ENCODE measurements at places on chromosomes 12 and 14. TPM values are rescaled to one million over a fixed set of nuclear protein-coding genes. Genes with fewer than 3 reads are reported as not detected.

Gene ZBTB39
- total RNA-seq = 4.8 TPM

DNA sequence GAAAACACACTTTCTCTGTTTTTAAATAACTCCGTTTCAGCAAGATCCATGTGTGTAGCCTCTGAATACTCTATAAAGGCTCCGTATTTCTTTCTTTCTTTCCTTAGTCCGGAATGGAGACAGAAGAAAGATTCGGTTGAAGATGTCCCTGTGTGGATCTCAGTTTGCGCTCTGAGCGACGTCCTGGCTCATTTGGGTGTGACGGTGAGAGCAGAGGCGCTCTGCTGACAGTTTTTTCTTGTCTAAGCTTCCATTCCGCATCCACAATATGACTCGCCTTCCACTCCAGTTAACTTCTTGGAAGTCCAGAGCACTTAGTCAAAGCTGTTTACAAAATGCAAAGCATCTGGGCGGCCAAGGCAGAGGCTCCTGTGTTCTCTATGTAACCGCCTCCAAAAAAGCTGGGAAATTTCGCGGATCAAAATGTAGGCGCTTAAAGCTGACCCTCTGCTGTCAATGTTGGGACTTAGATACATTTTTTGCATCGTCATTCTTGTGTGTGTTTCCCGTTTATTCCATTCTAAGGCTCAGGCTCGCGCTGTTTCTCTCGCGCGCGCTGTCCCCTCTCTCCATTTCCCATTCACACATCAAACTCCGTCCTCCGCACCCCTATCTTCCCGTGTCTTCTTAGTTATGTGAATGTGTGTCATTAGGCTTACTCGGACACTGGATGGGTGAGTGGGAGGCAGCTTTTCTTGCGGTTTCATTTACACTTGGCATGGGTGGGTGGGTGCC is 880 bp upstream of the FLRT2 start:
- DNase-seq = peak; percentile 77

DNA sequence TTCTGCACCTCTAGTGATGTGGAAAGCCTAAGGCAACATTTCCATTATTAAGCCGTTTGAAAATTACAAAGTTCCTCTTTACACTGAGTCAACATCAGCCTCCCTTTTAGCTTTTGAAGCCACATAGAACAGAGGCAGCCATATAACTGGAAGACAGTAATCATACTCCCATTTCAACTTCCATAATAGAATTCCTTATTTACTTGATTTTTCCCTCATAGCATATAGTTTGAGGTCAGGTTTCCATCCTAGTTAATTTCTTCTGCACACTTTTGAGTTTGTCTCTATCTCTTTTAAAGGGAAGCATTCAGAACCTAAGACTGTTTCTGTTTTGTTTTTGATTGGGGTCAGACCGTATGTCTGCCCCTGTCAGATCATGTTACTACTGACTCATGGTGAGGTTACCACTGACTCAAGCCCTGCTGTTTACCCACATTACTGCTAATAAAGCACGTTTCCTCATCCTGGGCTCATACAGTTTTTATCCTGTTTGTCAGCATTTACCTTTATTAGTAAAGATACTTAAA is 161.0 kb downstream of the SLC38A4 start:
- DNase-seq = peak; percentile 96

- DNase-seq = no peak
Observed at GRCh38 chr12:13379531-13380188, 183.1 kb downstream of the EMP1 start.

DNA sequence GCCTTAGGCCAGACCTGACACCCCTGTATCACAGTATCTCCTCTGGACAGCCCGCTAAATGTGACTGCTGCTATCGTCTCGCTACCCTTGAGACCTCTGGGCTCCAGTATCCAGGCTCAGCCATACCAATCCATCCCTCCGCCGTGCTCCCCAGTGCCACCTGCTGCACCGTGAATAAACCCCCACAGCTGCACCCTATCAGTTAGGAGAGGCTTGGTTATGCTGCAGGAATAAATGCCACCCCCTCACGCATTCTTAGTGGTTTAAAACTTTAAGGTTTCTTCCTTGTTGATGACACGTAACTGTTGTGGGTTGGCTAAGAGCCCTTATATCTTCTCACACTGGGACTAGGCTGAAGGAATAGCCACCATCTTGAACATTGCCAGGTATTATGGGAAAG is 12.1 kb downstream of the CCDC63 start:
- no peak for DNase-seq

DNA sequence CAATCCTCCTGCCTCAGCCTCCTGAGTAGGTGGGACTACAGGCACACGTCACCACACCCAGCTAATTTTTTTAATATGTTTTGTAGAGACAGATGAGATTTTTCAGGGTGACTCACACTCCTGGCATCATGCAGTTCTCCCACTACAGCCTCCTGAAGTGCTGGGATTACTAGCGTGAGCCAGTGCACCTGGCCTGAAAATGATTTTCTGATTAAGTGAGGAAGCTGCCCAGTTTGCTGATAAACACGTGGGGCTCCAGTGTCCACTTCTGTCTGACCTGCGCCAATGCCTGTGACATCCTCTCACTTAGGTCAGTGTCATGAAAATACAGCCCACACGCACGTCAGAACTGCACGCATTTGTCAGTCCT is 37.0 kb upstream of the SFSWAP start:
- peak; percentile 14 for DNase-seq

DNA sequence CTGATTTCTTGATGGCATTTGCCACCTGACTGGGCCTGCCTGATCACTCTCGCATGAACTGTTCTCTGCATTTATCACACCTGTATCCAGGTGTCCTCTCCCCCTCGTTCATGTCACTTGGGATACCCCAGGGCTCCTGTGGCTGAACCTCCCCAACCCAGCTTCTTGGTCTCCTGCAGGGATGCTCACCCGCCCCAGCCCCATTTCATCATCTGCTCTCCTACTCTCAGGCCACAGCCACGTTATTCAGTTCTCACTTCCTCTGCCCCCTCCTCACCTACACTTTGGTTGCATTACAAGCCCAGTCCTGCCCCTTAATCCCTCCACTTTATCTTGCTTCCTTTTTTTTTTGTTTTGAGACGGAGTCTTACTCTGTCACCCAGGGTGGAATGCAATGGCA is 35.5 kb downstream of the TMBIM6 start:
- no peak for DNase-seq

GRCh38 chr12:2094597-2094996 is 41.8 kb downstream of the CACNA1C start:
- peak; percentile 22 for DNase-seq

DNA sequence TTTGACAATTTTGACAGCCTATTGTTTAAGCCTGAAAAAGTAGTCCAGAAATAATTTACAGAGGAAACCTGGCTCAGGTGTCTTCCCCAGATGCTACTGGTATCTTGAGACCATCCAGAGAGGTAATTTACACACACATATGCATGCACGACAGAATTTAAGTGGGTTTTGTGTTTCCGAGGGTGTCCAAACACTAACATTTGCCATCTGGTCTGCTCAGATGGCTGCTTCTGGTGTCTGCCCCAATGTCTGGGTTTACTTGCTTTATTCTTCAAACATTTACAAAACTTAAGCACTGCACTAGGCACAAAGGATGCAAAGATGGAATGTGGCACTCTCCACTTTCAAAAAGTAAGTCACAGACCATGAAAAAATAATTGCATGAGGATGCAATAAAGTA is 226.6 kb upstream of the EGLN3 start:
- DNase-seq = no peak

GRCh38 chr14:33986804-33987203 is 35.9 kb upstream of the EGLN3 start:
- peak; percentile 58 for DNase-seq

All from fibroblast of villous mesenchyme (primary cell).